GF-D8 (cell line): ENCODE measurements at places on chromosomes 16 and 17.

GRCh38 chr17:50458270-50458669 lies 10.4 kb downstream of the CHAD start:
- DNase-seq, result no peak

DNA sequence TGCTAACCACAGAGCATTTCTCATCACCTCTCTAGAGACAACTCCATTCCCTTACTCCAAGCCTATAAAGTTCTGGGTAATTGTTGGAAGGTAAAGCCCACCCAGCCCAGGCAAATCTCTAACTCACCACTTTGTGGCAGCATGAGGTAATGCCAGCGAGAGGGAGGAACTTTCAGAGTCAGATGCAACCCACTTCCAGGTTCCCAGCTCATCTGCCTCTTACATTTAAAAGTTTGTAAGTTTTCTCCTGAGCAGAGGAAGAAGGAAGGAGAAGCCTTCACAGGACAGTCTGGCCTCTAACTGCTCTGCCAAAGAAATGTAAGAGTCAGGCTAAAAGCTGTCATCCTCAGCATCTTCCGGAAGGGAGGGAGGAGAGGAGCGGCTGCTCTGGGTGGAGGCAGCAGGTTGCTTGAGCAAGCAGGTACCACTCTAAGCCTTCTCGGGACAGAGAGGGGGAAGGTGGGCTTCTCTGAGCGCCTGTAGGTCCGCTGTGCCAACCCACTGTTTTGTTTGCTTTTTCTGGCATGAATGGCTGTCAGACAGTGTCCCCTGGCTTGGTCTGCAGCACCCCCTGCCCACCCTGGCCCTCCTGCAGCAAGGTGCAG lies 1.0 kb downstream of the ZNF319 start:
- DNase-seq, result peak; percentile 23

DNA sequence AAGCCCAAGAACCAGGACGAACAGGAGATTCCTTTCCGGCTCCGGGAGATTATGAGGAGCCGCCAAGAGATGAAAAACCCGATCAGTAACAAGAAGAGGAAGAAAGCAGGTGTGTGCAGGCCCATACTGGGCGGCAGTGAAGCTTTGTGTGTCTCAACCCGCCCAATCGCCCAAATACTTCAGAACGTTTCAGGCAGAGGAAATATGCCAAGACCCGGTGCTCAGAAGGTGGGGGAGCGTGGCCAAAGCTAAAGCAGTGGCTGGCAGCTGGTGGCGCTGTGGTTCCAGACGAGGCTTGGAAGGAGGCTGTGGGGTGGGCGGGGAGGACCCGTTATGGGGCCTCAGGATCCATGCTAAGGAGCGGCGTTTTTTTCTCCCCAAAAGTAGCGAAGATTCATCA lies 1.2 kb downstream of the CCDC137 start:
- no peak for DNase-seq

- no peak for DNase-seq
These were observed 671 bp upstream of the TOP2A start for GRCh38 chr17:40418428-40418706.

GRCh38 chr17:72977771-72978417 lies 114.6 kb downstream of the SLC39A11 start:
- DNase-seq, result no peak

- no peak for DNase-seq
These were observed 1115.6 kb upstream of the GOT2 start for GRCh38 chr16:59849716-59850115.

DNA sequence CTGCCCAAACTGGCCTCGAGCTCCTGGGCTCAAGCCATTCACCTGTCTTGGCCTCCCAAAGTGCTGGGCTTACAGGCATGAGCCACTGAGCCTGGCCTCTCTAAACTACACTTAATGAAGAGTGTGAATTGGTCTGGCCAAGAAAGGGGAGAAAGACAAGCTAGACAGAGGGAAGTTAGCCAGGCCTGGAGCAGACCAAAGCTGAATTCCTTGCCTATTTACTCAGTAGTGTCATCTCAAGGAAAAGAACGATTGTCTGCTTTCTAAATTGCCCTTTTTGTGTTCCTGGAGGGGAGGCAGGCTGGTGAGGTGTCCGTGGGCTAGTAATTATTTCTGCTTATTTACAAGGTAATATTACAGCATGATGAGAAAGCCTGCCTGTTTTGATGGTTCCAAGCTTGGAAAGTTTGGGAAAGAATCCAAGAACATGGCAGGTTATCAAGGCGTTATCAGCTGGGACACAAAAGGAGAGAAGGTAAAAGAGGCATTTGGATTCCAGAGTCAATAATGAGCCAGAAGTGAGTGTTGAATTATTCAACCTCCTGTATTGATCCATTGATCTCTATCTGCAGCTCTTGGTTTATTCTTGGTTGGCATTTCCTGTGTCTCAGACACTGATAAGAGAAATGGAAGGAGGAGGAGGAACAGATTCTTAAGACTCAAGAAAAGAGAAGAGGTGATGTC lies 6.3 kb upstream of the CBFB start:
- no peak for DNase-seq

GRCh38 chr17:37699285-37699973 lies 45.4 kb downstream of the HNF1B start:
- DNase-seq, result no peak

DNA sequence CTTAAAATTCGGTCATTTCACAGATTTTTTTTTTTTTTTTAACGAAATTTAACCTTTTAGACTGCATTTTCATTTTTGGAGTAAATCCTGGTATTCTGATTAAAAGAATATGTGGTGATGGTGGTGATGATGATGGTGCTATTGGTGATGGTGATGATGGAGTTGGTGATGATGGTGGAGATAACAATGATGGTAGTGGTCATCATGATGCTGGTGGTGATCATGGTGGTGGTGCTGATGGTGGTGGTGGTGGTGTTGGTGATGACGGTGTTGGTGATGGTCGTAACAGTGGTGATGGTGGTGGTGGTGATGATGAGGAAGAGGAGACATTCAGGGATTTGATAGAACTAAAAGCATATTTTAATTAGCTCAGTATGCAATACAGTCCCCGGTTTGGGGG lies 84.0 kb downstream of the TNRC6C start:
- no peak for DNase-seq

- DNase-seq, result no peak
These were observed 1.5 kb upstream of the MARCHF10 start for GRCh38 chr17:62809656-62810055.

DNA sequence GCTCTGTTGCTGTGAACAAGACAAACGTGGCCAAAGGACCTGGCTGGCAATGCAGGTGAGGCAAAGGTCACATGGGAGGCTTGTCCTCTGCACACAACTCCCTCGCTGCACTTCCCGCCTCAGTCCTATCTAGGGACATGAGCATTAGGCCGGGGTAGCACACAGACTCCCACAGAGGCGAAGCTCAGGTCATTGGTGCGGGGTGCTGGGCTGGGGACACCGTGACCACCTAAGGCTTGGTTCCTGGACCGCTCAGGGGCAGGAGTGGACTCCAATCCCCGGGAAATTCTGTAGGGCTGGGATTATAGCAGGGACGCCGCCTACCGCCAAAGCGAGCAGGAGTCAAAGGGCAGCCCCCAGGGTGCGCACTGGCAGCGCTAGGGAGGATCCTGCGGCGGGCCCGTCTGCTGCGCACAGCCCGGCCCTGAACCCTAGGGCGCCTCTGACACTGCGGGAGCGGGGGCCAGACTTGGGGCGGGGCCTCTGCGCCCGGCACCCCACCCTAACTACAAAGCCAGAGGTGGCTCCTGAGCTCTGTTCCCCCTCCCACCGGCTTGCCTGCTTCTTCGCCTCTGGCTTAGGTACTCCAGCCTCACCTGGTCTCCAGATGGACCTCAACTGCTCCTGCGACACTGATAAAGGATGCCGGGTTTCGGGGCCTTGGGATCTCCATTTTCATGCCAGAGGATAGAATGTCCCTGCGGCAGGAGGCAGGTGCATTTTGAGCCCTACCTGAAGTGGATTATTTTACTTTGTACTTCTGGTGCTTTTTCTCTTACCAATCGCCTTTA lies 3.9 kb upstream of the MT1B start:
- no peak for DNase-seq

- no peak for DNase-seq
These were observed 7.3 kb downstream of the PIEZO1 start for GRCh38 chr16:88777471-88778270.

GRCh38 chr17:81451823-81452222 lies 56.6 kb downstream of the BAHCC1 start:
- no peak for DNase-seq

DNA sequence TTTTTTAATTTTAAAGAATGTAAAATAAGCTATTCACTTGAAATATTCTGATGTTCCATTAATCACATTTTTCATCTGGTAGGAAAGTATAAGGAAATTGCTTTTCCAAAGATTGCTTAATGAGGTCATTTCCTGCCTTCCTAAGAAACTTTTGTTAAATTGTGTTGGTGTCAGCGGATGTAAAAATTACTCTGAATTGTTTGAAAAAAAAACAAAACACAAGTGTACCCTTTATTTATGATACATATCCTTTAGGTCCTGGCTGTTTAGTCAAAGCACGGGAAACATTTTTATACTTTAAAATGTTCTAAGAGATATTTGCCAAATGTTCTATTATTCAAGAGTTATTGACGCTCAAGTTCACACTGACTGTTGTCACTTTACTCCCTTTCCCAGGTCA lies 1357.4 kb upstream of the GOT2 start:
- no peak for DNase-seq

DNA sequence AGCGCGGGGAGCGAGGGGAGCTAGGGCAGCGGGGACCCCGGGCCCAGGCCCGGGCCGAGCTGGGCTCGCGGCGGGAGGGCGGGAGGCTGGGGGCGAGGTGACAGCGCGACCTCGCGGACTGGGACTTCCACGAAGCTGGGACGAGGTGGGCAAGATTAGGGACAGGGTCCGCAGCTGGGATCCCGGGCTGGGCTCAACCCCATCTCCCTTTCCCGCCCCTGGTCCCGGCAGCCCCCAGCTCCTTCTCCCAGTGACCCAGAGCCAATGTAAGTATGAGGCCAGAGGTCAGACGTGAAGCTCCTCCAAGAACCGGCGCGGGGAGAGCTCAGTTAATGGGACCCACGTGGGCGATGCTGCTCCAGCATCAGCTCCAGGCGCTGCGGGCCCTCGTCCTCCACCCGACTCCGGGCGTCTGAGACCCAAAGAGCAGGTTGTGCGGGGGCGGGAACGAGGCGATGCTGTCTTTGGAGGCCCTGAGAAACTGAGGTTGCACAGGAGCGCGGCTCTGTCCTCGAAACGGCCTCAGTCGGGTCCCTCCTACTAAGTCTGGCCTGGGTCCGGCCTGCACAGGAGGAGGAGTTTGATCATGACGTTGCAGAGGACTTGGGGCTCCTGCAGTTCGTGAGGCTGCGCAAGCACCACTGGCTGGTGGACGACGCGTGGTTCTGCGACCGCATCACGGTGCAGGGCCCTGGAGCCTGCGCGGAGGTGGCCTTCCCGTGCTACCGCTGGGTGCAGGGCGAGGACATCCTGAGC lies 585 bp downstream of the ALOX12 start:
- no peak for DNase-seq

- no peak for DNase-seq
These were observed 9.0 kb downstream of the TTYH2 start for GRCh38 chr17:74222399-74222798.

- DNase-seq, result no peak
These were observed 28.3 kb downstream of the NPLOC4 start for GRCh38 chr17:81608605-81609004.

DNA sequence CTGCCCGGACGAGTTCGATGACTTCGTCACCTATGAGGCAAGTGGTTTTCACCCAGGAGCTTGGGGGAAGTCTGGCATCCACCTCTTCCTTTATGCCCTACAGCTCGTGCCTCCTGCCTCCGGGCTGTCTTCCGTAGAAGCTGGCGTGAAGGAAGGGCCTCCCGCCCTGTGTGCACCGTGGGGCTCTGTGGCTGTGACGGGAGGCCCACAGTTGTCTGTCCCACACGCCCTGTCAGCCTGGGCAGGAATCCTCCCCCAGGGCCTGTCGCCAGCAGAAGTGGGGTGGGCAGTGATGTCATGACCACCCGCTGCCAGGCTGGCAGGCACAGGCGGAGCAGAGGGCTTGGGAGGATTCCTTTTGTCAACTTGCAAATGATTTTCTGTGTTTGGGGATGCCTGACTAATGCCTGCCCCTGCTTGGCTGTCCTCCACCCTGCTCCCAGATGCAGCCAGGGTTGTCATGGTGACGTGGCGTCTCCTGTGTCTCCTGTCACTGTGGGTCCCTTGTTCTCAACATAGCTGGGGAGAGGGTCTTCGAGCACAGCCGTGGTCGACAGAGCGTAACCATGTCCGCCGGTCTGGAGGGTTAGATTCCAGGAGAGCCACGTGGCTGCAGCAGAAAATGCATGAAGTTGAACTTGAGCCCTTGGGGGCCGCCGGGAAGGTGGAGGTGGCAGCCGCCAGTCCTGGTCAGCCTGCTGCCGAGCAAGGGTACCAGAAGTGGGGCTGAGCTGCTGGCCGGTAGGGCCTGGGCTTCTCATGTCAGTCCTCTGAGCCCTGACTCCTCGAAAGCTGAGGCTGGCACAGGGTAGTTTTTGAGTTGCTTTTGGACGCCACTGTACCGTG lies 46.1 kb downstream of the RAB11FIP3 start:
- DNase-seq, result no peak

DNA sequence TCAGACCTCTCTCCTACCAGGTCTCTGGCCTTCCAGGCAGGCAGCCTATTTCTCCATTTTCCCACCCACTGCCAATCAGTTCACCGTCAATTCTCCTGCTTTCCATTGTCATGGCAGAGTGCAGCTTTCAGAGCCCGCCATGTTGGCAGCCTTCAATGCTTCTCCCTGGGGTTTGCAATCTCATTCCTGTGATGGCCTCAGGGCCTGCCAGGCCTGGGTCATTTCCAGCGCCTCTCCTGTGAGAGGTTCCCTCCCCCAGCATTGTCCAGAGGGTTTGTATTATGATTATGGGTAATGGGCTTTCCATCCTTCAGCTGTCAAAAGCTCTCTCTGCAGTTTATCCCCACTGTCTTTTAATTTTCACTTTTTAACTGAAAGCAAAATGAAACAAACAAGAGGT lies 716.6 kb upstream of the CDH8 start:
- DNase-seq, result no peak

DNA sequence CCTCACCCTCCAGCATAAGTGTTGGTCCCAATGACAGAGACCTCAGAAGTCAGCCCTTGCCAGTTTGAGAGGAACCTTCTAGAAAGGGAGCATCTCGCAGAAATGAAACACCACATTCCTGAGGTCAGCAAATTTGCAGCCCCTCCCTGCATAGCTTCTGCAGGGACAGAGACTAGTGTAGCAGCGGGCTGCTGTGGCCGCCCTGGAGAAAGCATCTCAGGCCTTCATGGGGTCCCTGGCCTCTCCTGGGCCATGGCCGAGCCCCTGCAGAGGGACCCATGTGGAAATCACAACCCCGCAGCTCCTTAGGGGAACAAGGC lies 11.4 kb downstream of the HS3ST6 start:
- no peak for DNase-seq

- peak; percentile 63 for DNase-seq
These were observed at the start of gene EVPLL for GRCh38 chr17:18377437-18378204. Gene EVPLL (plus strand): TSS chr17:18377778. CDS start chr17:18380938, 3,160 bp downstream.
